ENCODE measurements at places on chromosomes 2 and 18.

DNA sequence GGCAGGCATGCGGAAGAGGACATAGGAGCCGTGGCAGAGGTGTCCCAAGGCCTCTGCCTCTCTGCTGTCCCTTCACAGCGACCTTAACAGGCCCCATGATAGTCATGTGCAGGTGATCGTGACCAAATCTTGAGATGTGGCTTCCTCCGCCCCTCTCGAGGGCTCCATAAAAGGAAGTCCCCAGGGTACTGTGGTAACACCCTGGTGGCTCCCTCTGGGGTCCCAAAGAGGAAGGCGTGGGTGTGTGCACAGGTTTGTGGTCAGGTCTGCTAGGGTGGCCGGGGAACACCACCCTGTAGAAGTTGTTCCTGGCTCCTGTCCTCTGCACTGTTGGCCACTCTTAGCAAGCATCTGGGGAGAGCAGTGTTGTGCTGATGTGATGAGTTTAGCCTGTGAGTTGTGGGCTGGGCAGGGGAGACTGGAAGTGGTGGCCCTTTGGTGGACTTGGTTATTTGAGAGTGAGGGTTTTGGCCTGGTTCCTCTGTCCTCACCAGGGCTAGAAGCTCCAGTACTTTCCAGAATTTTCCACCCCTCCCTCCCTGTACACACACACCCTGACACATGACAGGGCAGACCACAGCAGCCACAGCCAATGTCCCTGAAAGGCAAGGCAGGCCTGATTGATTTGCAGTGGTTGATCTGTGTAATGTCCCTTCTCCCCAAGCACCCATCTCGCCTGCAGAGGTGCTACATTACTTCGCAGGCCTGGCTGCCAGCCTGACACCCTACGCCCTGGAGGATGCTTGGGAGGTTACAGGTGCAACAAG is 68.9 kb upstream of the BOD1L2 start:
- no peak for DNase-seq

- peak; percentile 54 for DNase-seq
Observed at GRCh38 chr2:85744741-85745601, 8.8 kb upstream of the ATOH8 start.

DNA sequence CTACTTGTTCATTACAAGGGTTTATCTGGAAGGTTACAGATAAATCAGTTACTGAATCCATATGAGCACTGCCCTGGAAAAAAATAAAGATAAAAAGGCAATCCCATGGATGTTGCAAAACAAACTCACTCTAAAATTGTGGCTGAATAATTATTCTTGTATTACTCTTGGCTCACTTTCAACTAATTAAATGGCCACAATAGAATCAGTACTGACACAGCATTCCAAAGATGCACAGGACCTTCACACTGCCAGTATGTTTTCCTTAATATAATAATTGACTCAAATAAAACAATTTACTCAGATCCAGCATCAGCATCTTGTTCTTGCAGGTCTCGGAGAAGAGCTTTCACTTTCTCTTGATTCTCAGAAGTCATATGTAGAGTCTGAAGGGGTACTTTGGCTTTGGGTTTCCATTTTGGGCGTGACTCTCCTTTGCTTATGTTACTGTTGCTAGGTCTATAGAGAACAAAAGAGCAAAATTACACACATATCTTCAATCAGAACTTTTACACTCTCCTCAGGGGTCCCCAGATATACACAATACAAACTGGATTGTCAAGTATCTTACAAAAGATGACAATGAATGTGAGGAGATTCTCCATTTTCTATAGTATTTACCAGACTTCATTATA is 12.6 kb downstream of the DHX57 start:
- DNase-seq = no peak

GRCh38 chr2:28779001-28779400 is 27.4 kb downstream of the PPP1CB start:
- DNase-seq = no peak

GRCh38 chr2:239102266-239102665 is 254.4 kb downstream of the TWIST2 start:
- DNase-seq = no peak

- no peak for DNase-seq
Observed at GRCh38 chr2:134714228-134714627, 4.6 kb downstream of the TMEM163 start.

GRCh38 chr18:3603421-3604234 is 153.7 kb downstream of the TGIF1 start:
- peak; percentile 85 for DNase-seq

DNA sequence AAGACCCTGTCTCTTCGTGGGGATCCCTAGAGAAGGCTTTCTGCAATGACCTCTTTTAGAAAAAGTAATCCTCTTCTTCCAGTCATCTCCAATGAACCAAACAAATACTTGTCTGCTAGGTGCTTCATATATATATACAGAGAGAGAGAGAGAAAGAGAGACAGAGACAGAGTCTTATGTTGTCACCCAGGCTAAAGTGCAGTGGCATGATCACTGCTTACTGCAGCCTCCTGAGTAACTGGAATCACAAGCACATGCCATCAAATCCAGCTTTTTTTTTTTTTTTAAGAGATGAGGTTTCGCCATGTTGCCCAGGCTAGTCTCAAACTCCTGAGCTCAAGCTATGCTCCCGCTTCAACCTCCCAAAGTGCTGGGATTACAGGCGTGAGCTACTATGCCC is 18.6 kb upstream of the PKDCC start:
- DNase-seq = no peak

- no peak for DNase-seq
Observed at GRCh38 chr2:1676091-1676912, 68.0 kb downstream of the PXDN start.

DNA sequence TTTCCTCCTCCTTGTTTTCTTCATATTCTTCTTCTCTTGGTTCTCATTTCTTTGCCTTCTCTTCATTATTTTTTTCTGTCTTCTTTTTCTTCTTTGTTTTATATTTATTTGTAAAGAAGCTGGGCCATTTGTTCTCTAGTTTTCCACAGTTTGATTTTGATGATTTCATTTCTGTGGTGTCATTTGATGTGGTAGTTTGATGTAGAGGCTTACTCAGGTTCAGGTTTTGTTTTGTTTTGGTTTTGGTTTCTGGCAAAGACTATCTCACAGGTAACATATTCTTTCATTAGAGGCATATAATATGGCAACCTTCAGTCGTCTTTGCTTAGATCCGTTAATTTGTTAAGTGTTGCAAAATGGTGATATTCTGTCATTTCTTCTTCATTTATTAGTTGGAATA is 75.3 kb downstream of the BABAM2 start:
- no peak for DNase-seq

DNA sequence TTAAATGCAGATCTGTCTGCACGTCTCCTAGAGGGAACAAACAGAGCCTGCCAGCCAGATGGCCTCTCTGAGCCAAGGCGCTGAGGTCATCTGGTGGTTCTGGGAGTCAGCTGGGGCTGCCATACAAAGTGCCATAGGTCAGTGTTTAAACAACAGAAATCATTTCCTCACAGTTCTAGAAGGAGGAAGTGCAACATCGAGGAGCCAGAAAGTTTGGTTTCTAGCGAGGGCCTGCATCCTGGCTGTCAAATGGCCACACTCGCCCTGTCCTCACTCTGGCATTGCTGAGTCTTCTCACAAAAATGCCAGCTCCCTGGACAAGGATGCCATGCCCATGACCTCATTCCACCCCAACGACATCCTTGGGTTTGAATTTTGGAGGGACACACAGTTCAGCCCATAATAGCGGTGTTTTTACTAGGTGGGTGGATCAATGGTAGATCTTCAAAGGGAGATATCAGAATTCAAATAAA is 59.6 kb downstream of the MYT1L start:
- DNase-seq = peak; percentile 72

- no peak for DNase-seq
Observed at GRCh38 chr2:100113990-100114433, 28.4 kb downstream of the AFF3 start.

GRCh38 chr2:240568678-240569522 is 616 bp downstream of the RNPEPL1 start:
- no peak for DNase-seq
